ENCODE measurements at places on chromosomes 11 and 22.

DNA sequence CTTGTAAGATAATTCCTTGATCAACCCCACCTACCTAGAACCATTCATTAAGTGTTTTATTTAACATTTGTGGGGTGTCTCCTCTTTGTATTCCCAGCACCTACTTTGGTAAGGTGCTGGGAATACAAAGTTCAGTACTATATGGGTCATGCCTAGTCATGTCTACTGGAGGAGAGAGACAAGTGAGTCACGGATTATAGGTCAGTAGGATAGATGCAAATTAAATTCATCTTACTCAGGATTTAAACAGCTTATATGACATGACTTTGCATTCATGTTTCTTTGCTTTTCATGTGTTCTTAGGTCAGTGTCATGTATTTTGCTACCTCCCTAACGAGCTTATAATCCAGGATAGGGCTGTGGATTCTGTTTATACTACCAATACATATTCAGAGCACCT, 3.4 kb upstream of the FADS1 start:
- no peak for DNase-seq

DNA sequence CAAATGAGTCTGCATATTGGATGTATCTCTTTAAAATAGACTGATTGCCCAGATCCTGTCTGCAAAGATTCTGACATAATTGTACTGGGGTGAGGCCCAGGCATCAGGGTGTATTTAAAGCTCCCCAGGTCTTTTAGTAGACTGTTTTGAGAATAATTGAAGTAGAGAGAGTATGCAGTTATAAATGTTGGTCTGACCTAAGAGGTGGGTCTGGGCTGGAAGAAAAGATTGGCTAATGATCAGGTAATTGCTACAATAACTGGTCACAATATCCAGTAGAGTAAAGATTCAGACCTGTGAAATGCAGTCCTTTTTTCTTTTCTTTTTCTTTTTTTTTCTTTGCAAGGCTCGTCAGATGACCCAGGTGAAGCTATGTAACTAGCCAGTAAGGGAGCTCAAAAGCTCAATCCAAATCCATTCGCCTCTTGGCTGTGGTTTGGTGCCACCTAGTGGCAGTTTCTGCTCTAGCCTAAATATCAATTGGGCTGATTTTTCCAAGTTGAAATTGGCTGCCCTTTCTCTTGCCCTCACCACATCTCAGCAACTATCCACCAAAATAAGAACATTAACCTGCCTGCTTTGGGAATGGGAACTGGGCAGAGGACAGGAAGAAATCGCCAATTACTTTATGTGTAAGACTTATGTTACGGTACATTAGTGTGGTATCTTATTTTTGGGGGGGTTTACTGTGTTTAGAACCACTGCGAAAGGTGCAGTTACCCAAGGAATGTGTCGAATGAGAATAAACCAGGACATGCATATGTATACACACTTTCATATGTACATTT, 45.9 kb downstream of the ZNF143 start:
- DNase-seq: peak; percentile 35

DNA sequence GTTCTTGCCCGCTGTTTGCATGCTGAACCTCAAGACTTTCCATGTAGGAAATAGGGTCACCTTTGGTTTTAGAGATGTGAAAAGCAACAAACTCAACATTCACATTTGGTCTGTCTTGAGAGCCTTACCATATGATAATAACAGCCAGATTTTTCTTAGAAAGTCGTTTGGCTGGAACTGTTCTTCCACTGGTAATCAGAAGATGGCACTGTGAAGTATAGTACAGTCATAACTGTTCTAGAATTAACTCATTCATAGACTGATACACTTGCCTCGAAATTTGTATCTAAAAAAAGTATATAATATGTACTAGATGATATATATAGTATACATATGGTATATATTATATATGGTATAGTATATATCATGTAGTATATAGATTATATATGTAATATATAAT, 12.3 kb downstream of the LUZP2 start:
- DNase-seq: no peak

DNA sequence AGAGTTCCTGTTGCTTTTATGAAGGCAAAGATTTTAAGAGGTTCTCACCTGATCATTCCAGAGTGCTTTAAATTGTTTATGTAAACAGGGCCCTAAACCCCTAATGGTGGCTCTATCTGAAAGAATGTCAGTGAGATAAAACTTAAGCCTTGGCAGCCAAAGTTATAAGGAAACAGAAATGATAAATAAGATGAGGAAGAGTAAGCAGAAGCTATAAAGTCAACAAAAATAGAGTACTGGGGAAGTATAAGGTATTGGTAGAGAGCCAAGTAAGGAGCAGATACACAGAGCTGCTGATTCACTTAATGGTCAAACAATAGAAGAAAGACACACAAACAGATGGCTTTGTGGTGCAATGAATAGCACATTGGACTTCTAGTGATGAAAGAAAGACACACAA, 37.9 kb downstream of the TMPRSS5 start:
- DNase-seq: no peak

GRCh38 chr11:61791737-61792309, 576 bp downstream of the TMEM258 start:
- DNase-seq: no peak

GRCh38 chr11:35945137-35945518, 1.3 kb downstream of the LDLRAD3 start:
- DNase-seq: no peak

DNA sequence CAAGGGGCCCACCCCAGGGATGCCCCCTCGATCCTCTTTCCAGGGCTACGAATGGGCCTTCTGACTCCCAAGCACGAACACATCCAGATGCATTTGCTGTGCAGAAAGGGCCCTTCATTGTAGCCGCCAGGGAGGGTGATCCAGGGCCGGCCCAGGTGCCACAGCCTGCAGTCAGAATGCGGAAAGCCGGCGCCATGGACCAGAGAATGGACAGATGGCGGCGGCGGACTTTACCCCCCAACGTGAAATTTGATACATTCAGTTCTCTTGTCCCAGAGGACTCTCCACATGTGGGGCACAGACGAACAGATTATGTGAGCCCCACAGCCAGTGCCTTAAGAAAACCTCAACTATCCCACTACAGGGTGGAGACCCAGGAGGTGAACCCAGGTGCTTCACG, 87.2 kb downstream of the KIAA1671 start:
- DNase-seq: no peak

GRCh38 chr11:1879941-1880720, 11.6 kb downstream of the PRR33 start:
- no peak for DNase-seq

GRCh38 chr11:3954448-3955298, 99.2 kb downstream of the STIM1 start:
- no peak for DNase-seq

DNA sequence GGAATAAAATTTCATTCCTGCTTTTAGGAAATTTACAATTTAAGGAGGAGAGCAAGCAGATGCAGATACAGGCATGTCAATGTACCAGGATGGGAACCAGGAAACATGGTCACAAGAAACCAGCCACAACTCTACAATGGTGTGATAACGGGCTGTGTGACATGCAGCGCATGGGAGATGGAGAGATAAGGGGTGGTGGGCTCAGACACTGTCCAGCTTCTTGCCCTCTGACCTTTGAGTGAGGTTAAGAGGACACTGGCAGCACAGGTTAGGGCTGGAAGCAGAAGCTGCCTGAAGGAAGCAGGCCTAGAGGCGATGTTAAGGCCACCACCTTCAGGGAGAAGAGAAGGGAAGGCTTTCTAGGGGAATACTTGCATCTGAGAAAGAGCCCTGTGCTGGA, 2.3 kb upstream of the SORL1-AS1 start:
- no peak for DNase-seq

DNA sequence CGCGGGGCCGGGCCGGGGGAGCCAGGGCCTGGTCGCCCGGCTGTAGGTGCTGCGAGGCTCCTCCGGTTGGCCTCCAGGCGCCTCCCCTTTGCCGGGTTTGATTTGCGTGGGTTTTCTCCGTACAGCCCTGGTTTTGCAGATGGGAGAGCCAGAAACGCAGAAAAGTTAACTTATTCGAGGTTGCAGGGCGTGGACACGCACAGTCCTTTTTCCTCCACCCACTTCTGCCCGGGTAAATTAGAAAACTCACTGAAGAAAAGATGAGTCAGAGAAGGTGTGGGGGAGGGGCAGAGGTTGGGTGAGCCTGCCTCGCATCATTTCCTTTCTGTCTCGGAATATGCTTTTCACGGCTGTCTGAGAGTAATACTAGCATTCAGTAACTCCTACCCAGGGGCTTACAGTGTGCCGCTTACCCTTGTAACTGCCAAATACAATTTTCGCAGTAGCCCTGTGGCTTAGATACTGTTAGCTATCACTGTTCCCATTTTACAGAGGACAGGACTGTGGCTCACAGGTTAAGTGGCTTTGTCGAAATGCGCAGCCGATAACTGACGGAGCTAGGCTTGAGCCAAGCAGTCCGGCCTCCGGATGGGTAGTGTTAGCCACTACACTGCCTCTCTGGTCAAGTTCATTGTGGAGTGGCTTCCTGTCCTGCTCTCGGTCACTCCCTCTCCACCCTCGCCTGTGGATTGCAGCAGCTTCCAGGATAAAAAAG, 812 bp downstream of the FADD start:
- peak; percentile 90 for DNase-seq

DNA sequence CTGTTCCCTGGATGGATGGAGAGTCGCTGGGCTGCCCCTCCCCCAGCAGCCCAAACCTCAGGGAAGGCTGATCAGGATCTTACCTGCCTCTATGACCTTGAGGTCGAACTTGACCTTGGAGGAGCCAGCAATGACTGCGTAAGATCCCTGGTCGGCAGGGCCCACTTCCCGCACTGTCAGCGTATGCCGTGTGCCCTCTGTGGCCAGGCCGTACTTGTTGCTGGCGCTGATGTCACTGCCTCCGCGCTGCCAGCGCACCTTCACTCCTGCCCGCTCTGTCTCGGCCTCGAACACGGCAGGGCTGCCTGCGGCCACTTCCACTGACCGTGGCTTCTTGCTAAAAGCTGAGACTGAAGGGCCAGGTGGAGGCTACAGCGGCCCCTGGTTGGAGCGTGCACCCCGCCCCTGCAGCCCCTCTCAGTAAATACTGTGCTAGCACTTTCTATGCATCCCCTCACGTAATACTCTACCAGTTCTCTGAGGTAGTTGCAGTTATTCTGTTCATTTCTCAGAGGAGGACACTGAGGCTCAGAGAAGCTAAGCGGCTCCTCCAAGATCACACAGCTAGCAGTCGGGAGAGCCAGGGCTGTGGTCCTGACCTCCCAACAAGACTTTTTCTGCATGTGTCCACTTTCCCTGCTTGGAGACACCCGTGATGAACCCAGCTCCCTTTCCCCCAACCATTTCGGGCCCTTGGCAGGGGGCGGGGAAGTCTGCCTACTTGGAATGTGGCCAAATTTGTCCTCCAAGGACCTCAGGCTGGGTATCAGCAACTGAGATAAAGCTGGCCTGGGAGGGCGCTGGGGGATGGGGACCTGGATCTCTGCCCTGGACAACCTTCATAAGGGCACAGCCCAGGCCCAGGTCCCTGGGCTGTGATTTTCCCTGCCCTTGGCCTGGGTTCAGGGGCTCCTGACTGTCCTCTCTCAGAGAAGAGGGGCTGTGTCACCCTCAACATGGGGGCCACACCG, 1.1 kb downstream of the MYBPC3 start:
- DNase-seq: no peak

- DNase-seq: no peak
Observed at GRCh38 chr11:29781268-29781667, 235.6 kb downstream of the KCNA4 start.

DNA sequence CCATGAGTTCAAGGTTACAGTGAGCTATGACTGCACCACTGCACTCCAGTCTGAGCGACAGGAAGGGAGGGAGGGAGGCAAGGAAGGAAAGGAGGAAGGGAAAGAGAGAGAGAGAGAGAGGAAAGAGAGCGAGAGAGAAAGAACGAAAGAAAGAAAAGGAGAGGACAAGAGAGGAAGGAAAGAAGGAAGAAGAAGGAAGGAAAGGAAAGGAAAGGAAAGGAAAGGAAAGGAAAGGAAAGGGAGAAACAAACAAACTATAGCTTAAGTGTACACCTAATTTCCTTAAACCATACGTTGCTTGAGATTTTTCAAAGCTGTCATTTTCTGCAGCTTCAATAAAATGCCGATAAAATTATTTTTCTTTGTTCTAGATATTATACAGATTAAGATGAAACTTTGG, 80.2 kb upstream of the APOA1 start:
- no peak for DNase-seq

- no peak for DNase-seq
Observed at GRCh38 chr11:4076774-4077173, 17.8 kb upstream of the RRM1 start.

DNA sequence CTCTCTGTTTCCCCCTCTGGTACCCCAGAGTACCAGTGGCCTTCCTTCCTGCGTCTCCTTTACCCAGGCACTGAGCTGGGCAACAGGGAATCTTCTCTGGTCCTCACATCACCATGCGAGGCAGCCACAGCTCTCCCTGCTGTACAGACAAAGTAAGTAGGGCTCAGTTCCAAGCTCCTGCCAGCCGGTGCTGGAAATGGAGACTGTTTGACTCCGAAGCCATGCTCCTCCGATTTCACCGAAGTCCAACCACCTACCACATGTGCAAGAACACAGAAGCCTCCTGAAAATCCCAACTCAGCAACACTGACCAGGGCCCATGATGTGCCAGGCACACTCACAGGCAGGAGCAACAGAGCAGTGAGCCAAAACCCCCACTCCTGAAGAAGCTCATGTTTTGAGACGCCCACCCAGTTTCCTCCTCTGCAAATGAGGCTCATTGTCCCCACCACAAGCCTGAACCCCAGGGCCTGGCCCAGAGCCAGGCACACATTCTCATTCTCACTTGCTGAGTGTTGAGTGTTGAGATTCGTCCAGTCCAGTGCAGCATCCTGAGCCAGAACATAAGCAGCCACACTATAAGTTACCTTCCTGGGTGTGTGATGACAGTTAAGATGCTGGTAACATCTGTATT, 156.0 kb downstream of the MPPED1 start:
- no peak for DNase-seq

GRCh38 chr11:69144316-69145049, 11.3 kb upstream of the SMIM38 start:
- DNase-seq: no peak

- DNase-seq: no peak
Observed at GRCh38 chr22:37161443-37161842, 11.7 kb upstream of the IL2RB start.

DNA sequence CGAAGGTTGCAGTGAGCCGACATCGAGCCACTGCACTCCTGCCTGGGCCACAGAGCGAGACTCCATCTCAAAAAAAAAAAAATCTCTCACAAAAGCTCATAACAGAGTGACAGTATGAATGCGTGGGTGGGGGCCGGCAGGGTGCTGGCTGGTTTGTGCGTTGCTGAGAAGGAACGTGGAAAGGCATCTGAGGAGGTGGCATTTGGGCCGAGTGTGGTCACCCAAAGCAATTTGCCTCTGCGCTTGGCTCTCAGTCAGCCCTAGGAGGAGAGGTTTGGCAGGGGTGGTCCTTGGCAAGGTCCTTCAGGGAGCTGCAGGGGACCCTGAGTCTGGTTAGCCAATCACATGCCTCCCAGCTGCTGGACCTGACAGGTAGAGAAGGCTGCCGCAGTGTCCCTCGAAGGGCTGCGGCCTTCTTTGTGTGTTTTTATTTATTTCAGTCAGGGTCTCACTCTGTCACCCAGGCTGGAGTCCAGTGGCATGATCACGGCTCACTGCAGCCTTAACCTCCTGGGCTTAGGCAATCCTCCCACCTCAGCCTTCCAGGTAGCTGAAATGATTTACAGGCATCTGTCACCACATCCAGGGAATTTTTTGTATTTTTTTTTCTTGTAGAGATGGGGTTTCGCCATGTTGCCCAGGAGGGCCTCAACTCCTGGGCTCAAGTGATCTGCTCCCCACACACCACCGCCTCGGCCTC, 23.5 kb upstream of the OSBPL5 start:
- DNase-seq: no peak

- no peak for DNase-seq
Observed at GRCh38 chr22:48819232-48819631, 1008.4 kb downstream of the BRD1 start.

Data from stimulated activated CD8-positive, alpha-beta memory T cell treated with anti-CD3 and anti-CD28 coated beads, Interleukin-4, amount 100 ng/mL, for 4 hours (primary cell).